Skin of body (tissue), 3 donors: ENCODE measurements at places on chromosomes 6 and 20. TPM values are rescaled to one million over a fixed set of nuclear protein-coding genes. Genes with fewer than 3 reads are reported as not detected.

DNA sequence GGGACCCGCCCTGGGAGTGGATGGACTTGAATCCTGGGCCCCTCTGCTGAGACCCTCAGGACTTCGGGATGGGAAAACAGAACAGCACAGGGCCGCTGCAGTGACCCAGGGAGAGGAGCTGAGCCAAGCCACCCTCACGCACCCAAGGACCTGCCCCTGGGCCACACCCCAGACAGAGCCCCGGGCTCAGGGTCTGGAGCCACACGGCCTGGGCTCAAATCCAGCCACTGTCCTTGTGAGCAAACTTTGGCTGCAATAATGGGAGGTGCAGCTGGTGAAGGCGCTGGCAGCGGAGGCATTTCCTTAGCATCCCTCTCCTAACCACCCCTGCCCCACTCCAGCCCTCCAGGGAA, 207.7 kb downstream of the PREX1 start:
- DNase-seq = no peak

GRCh38 chr20:48791666-48792071, 36.1 kb downstream of the PREX1 start:
- no peak for DNase-seq

DNA sequence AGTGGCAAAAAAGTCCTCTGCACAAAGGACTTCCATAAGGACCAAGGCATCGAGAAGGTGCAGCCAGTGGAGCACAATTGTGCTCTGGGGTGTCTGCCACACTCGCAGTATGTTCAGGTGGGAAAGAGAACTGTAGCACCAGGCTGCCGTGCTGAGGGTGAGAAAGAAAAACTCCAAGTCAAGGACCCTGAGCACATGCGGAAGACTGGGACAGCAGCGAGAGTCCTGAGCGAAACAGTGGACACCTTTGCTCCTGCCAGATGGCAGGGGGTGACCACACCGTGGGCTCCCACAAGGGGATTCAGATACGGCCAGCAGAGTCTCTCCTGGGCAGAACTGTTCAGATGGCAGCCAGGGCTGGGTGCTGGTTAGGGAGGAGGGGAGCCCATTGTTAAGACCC, 73.6 kb downstream of the POPDC3 start:
- DNase-seq = no peak

DNA sequence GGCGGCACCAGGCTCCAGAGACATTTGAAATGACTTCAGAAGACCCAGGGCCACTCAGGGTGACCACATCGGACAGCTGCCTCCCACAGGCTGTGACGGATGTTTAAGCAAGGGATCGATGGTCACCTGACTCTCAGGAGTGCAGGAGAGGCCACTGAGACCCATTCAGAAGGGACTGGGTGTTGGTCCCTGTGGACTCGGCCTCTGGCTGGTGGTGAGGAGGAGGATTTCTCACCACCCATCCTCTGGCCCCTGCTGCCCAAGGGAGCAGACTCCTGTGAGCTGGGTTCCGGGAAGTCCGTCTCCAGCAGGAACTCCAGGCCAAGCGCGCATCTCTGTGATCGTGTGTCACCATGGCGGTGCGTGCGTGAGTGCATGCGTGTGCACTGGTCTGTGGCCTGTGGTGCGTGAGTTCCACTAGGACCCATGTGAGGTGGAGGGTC, 25.5 kb downstream of the NPEPL1 start:
- DNase-seq = no peak

DNA sequence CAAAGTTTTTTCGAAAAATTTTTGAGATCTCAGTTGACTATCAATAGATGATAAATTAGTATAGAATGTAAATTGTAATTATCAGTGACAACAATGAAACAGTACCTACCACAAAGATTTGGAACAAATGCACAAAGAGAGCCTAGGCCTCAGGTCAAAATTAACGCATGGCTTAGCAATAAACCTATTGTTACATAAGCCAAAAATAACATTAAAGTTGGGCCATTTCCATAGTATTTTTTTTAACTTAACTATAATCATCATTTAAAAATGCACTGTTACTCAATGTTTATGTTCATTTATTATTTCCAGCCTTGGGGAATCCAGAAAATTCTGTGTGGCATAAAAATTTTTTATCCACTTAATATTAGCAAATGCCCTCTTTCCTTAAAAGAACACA, 117.0 kb downstream of the EPB41L2 start:
- no peak for DNase-seq

Gene HSPA12B
- total RNA-seq = 14.0 TPM

Gene ULBP2
- total RNA-seq = 0.89 TPM
